ENCODE measurements at places on chromosomes 6 and 20. TPM values are rescaled to one million over a fixed set of nuclear protein-coding genes. Genes with fewer than 3 reads are reported as not detected.

Gene NRN1
- total RNA-seq, result not detected

Gene COL9A1
- 0.27 TPM for total RNA-seq

DNA sequence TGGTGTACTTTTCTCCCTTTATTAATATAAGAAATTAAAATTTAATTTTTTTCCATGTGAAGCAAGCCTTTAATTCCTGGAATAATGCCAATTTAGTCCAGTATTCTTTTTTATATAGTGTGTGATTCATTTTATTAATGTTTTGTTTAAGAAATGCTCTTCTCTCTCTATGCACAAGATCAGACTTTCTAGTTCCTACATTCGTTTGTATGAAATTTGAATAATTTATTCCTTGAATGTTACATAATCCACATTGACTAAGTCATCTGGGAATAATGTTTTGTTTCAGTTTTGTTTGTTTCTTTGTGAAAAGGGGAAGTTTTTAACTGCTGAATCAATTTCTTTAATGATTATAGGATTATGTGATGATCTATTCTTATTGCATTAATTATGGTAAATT lies 181.4 kb upstream of the ID4 start:
- H3K4me1 ChIP-seq, result peaks cover 10% of the 10 kb centered on the region
- no peak overlapping the region for H3K4me3 ChIP-seq
- no peak overlapping the region for H3K27ac ChIP-seq
- H3K36me3 ChIP-seq, result no peaks in the 10 kb centered on the region

- no peak overlapping the region for H3K4me3 ChIP-seq
- H3K27me3 ChIP-seq, result no peaks in the 10 kb centered on the region
- no peaks in the 10 kb centered on the region for H3K36me3 ChIP-seq
- peak overlapping the region; percentile 41 for H3K27ac ChIP-seq
- H3K4me1 ChIP-seq, result peaks cover 84% of the 10 kb centered on the region
Observed at GRCh38 chr6:116392132-116393013, 21.6 kb downstream of the DSE start.

DNA sequence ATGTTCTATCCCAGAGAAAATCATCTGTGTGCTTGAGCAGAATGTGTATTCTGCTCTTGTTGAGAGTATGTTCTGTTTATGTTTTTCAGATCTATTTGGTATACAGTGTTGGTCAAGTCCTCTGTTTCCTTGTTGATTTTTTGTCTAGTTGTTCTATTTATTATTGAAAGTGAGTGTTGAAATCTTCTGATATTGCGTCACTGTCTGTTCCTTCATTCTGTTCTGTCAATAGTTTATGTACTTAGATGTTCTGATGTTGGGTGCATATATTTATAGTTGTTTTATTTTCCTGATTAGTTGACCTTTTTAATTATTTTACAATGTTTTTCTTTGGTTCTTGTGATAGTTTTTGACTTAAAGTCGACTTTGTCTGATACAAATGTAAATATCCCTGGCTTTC lies 458.7 kb upstream of the HSF2 start:
- H3K4me3 ChIP-seq, result no peak overlapping the region
- H3K36me3 ChIP-seq, result peaks cover 19% of the 10 kb centered on the region
- H3K27me3 ChIP-seq, result peaks cover 24% of the 10 kb centered on the region
- H3K4me1 ChIP-seq, result peaks cover 3% of the 10 kb centered on the region

- peaks cover 38% of the 10 kb centered on the region for H3K36me3 ChIP-seq
- H3K27ac ChIP-seq, result peak overlapping the region; percentile 66
- no peak for DNase-seq
Observed at GRCh38 chr20:41172296-41173140, 35.2 kb downstream of the PLCG1 start.

DNA sequence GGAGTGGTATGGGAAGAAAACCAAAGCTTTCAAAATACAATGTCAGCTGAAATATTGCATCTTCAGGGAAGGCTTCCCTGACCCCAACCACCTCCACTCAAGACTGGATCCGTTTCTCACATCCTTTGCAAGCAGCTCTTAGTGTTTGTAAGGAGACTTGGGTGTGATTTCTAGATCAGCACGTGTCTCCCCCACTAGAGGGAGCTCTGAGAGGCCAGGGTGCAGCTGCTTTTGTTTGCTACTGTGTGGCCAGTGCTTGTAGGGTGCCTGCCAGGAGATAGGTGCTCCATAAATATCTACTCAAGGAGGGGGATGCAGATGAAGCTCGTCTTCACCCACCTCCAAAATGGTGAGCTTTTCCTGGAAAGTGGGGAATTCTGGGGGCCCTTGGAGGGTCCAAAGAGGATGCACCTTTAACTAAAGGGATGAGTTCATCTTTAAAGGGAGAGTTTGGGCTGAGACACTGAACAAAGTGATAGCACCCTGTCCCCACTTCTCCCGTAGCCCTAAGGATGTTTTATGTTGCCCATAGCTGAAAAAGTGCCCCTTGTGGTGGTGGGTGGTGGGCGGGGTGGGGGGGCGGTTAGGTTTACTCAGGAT lies 52.6 kb upstream of the MAFB start:
- no peak for DNase-seq
- H3K4me3 ChIP-seq, result no peak overlapping the region
- H3K27me3 ChIP-seq, result peaks cover 50% of the 10 kb centered on the region

DNA sequence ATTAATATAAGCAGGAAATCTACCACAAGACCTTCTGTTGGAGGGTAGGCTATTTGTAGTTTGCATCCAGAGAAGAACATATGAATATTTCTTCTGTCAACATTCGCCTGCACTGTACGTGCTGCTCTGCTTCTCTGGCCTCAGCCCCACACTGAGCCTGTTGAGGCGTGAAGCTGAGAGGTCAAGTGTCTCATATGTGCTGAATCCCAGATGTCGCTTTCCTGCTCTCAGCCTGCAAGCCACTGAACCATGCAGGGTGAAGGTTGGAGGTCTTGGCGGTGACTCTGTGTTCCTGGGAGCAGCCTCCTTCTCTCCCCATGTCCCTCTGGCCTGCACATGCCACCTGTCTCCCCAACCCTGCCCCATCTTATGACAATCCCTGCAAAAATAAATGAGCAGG lies 83.6 kb downstream of the TMEM170B start:
- H3K27me3 ChIP-seq, result no peaks in the 10 kb centered on the region
- DNase-seq, result no peak
- no peak overlapping the region for H3K27ac ChIP-seq
- H3K4me1 ChIP-seq, result peaks cover 16% of the 10 kb centered on the region

- peaks cover 24% of the 10 kb centered on the region for H3K4me1 ChIP-seq
- no peaks in the 10 kb centered on the region for H3K36me3 ChIP-seq
- H3K4me3 ChIP-seq, result peak within 1 kb of the TSS; percentile 83
- H3K27me3 ChIP-seq, result no peaks in the 10 kb centered on the region
- no peak for DNase-seq
Observed at GRCh38 chr20:17530716-17531664, at the start of gene BFSP1. BFSP1 (minus strand) TSS chr20:17531379; CDS start chr20:17531329, 50 bp downstream.

GRCh38 chr6:121413879-121414278 lies 21.6 kb upstream of the GJA1 start:
- H3K4me3 ChIP-seq, result no peak overlapping the region
- H3K36me3 ChIP-seq, result no peaks in the 10 kb centered on the region
- H3K4me1 ChIP-seq, result no peaks in the 10 kb centered on the region

DNA sequence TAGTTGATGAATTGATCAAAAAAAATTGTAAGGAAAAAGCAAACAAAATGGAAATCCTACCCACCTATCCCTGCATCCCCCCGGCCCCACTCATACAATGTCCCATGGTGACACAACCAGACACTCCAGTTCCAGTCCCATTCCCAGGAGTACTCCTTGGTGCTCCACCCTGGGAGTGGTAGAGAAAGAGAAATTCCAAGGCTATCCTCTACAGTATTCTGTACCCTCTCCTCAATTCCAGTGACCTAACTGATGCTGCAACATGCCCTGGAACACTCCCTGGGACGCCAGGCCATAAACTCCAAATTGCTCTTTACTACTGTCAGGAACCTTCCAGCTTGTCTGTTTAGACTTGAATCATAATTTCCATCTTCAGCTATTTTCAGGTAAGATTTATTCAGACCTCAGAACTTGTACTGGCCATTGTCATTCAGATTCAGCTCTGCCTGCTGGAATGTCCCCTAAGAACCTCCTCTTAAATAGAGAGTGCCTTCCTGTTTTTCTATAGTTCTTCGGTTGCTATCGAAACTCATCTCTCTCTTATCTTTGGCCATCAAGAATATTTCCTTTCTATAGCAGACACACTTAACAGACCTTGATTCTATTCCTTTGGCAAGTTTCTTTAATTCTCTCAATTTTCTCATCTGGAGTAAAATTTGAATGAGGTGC lies 8.7 kb downstream of the GPX6 start:
- DNase-seq, result no peak
- no peaks in the 10 kb centered on the region for H3K36me3 ChIP-seq
- no peak overlapping the region for H3K27ac ChIP-seq
- no peaks in the 10 kb centered on the region for H3K4me1 ChIP-seq
- no peak overlapping the region for H3K4me3 ChIP-seq
- H3K27me3 ChIP-seq, result peaks cover 21% of the 10 kb centered on the region

DNA sequence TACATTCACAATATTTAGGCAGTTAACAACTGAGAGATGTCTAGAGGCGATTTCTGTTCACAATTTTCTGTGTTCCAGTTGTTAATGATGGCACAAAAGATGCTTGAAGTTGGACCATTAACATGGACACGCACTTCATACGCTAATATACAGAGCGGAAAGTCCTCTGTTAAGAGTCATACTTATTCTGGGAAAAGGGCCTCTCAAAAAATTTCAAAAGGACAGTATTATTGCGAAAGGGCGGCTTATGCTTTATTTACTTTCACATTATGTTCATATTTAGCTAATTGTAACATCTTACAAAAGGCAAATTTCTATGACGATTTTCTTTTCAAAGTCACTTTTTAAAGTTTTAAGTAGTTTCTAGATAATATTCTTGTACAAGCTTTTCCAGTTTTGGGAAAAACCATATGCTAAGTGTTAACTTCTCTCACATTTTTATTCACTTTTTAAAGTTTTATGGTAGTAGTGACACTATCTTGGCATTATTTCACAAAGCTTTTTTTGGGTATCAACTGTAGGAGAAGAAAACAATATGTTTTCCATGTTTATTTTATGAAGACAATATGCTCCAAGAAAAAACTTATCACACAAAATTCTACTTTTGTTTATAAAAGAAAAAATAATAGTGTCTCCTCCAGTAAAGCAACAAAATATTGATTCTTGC lies 62.3 kb downstream of the MAP7 start:
- no peak for DNase-seq
- H3K27ac ChIP-seq, result no peak overlapping the region
- no peaks in the 10 kb centered on the region for H3K4me1 ChIP-seq
- H3K4me3 ChIP-seq, result no peak overlapping the region
- no peaks in the 10 kb centered on the region for H3K36me3 ChIP-seq

DNA sequence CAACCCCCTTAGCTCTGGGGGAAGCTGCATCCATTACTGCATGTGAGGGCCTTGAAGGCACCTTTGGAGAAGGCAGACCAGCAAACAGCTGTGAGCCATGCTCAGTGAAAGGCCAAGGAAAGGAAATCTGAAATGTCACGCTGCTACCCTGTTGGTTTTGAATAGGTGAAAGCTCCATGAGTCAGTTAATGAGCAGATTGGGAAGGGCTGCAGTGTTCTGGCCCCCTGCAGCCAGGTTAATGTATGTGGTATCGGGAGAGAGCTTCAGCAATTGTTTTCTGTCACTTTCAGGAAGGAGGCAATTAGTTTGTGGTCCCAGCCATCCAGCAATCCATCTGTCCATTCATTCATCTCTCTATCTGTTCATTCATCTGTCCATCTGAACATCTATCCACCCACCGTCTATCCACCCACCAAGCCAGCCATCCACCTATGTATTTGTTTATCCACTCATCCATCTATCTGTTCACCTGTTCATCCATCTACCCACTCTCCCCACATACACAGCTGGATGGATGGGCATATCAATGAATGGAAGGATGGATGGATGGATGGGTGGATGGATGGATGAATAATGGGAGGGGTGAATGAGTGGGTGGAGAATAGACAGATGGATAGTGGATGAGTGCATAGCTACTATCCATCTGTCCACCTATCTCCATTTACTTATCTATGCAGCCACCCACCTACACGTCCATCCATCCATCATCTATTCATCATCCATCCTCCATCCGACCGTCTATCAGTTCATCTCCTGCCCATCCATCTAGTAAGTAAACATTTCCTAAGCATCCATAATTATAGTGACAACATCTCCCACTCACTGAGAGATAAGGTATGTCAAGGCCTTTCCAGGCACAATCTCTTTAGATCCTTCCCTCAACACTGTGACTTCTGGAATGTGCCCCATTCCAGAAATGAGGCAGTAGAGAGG lies 16.0 kb downstream of the PCK1 start:
- no peak for DNase-seq
- no peak overlapping the region for H3K27ac ChIP-seq
- H3K4me3 ChIP-seq, result no peak overlapping the region
- peaks cover 2% of the 10 kb centered on the region for H3K4me1 ChIP-seq
- peaks cover 32% of the 10 kb centered on the region for H3K27me3 ChIP-seq
- no peaks in the 10 kb centered on the region for H3K36me3 ChIP-seq

GRCh38 chr6:1798303-1798964 lies 188.7 kb downstream of the FOXC1 start:
- H3K27me3 ChIP-seq, result no peaks in the 10 kb centered on the region
- peaks cover 62% of the 10 kb centered on the region for H3K4me1 ChIP-seq
- DNase-seq, result no peak
- peak overlapping the region; percentile 82 for H3K27ac ChIP-seq
- H3K4me3 ChIP-seq, result no peak overlapping the region

- H3K27me3 ChIP-seq, result peaks cover 17% of the 10 kb centered on the region
- H3K4me1 ChIP-seq, result peaks cover 29% of the 10 kb centered on the region
- no peak for DNase-seq
- peak within 1 kb of the TSS; percentile 99 for H3K4me3 ChIP-seq
- H3K36me3 ChIP-seq, result no peaks in the 10 kb centered on the region
Observed at GRCh38 chr6:149963462-149964307, at the start of gene ULBP1. ULBP1 (plus strand) TSS chr6:149963943; CDS start chr6:149964050, 107 bp downstream.
